ENCODE measurements at places on chromosomes 4 and X. TPM values are rescaled to one million over a fixed set of nuclear protein-coding genes. Genes with fewer than 3 reads are reported as not detected.

The TMEM47 gene
- total RNA-seq: 39.6 TPM

DNA sequence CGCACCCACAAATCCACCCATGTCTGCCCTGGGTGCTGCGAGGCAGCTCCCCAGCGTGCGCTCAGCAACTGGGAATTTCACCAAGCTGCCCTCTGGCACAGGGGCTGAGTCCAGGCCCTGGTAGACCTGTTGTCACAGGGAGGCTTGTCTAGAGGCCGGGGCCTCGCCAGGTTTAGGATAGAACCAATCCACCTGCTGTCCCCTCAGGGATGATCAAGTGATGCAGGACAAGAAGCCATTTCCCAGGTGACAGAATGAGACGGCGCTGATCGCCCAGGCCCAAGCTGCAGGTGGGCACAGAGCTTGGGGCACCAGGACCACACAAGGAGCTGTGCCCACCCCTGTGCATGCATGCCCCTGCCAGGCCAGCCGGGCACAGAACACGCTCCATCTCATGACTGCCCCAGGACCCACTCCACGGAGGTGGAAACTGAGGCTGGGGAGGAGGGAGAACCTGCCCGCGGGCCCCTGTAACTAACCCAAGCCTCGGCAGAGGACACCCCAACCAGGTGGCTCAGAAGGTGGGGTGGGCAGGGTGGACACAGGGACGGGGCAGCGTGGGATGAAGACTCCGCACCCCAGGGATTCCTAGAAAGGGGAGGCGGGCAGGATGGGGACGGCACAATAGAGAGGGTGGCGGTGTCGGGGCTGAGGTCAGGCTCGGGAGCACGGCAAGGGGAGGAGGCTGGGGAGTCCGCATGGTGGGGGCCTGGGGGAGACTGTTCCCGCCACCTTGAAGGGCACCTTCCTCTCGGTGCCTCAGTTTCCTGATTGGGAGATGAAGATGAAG is 78.0 kb downstream of the ZFYVE28 start:
- no peak for DNase-seq

DNA sequence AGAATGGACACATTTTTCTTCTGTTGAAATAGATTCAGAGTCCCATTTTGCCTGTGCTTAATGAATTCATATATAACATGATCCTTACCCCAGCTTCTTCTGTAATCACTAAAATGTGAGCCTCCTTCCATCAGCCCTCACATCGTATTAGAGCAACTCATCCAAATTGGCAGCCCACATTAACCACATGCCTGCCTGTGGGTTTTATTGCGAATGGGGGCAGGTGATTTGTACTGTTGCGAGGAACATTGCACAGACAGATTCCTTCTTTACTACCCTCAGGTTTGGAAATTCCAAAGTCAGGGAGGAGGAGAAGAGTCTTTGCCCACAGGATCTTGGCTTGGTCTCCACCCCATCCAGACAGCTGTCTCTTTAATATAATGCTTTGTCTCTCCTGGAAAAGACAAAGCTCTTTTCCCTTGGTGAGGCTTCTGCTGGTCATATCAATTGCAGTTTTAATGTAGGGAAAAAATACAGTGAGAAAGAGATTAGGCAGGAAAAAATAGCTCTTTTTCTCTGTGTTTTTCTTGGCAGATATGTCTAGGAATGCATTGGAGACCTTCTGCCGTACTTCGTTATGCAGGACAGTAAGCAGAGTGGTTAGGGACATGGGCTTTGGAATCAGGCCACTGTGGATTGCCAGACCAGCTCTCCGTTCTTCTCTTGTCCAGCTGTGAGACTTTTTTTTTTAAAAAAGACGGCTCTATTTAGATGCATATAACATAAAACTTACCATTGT is 371.2 kb downstream of the AFF2 start:
- peak; percentile 94 for DNase-seq

- no peak for DNase-seq
These were observed 44.7 kb downstream of the GALNT7 start for GRCh38 chr4:173213296-173213695.
